ENCODE measurements at places on chromosomes 7 and 10. TPM values are rescaled to one million over a fixed set of nuclear protein-coding genes. Genes with fewer than 3 reads are reported as not detected.

The NEUROD6 gene
- not detected for polyA plus RNA-seq

The ABCB1 gene
- polyA plus RNA-seq = 21.1 TPM

The SYT15B gene
- polyA plus RNA-seq = 2.1 TPM

The WASL gene
- 85.6 TPM for polyA plus RNA-seq

The ADIRF gene
- polyA plus RNA-seq = 12.5 TPM

The BEND7 gene
- 29.7 TPM for polyA plus RNA-seq

The PRF1 gene
- polyA plus RNA-seq = 0.72 TPM

The TMEM213 gene
- 44.4 TPM for polyA plus RNA-seq

The OR13A1 gene
- not detected for polyA plus RNA-seq

The COL13A1 gene
- 19.6 TPM for polyA plus RNA-seq
